Mucosa of descending colon (tissue), 3 donors: ENCODE measurements at places on chromosomes 6 and 20. TPM values are rescaled to one million over a fixed set of nuclear protein-coding genes. Genes with fewer than 3 reads are reported as not detected.

The LPA gene
- 0.22 TPM for total RNA-seq

The SAMD3 gene
- 1.7 TPM for total RNA-seq

The CD83 gene
- total RNA-seq, result 1.4 TPM

GRCh38 chr6:134103006-134103405 is 50.6 kb upstream of the SLC2A12 start:
- no peak for DNase-seq

DNA sequence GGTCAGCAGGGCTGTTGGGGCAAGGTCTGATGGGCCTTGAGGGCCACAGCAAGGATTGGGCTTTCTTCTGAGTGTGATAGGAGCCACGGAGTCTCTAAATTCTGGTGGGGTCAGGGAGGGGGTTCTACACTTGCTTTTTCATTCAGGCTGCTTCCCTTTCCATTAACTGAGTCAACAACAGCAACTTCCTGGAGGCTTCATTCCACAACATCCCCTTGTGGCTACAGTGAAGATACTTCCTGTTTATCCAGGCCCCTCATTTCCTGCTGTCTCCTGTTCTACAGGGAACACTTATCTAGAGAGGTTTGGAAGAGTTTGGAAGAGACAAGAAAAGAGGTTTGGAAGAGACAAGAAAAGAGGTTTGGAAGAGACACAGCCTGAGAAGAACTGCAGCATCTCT is 144.8 kb upstream of the ENPP5 start:
- no peak for DNase-seq

DNA sequence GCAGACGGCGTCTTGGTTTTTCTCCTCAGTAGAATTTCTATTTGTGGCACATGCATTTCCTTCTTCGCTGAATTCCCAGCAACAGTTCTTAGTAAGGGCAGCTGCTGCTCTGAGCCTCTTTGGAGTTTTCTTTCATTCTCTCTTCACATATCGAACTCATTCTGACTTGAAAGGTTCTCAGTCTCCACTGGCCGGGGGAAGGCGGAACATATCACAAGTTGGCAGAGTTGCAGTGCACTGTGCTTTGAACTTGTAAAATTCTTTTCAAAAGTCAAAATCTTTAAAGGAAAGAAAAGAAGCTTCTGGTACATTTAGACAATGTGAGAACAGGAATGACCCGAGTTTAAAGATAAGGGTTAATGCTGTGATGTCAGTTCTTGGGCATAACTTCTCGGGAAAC is 286.1 kb upstream of the MAP3K7 start:
- no peak for DNase-seq

GRCh38 chr6:105210932-105211531 is 31.2 kb upstream of the POPDC3 start:
- no peak for DNase-seq

DNA sequence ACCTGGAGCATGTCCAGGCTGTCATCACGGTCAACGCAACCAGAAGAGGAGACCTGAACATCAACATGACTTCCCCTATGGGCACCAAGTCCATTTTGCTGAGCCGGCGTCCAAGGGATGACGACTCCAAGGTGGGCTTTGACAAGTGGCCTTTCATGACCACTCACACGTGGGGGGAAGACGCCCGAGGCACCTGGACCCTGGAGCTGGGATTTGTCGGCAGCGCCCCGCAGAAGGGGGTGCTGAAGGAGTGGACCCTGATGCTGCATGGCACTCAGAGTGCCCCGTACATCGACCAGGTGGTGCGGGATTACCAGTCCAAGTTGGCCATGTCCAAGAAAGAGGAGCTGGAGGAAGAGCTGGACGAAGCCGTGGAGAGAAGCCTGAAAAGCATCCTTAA is 49.5 kb downstream of the BFSP1 start:
- no peak for DNase-seq

The HLA-DRB5 gene
- 50.3 TPM for total RNA-seq

The BTN1A1 gene
- not detected for total RNA-seq

DNA sequence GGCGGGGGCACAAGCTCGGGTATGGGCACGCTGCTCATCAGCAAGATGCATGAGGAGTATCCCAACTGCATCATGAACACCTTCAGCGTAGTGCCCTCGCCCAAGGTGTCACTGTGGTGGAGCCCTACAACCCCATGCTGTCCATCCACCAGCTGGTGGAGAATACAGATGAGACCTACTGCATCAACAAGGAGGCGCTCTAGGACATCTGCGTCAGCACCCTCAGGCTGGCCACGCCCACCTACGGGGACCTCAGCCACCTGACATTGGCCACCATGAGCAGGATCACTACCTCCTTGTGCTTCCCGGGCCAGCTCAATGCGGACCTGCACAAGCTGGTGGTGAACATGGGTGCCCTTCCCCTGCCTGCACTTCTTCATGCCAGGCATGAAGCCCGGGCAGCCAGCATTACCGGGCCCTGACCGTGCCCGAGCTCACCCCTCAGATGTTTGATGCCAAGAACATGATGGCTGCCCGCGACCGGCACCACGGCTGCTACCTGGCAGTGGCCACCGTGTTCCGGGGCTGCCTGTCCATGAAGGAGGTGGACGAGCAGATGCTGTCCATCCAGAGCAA is 12.8 kb downstream of the GABRR2 start:
- DNase-seq, result no peak

The CALHM6 gene
- total RNA-seq, result not detected

GRCh38 chr6:37548067-37548674 is 48.5 kb upstream of the CCDC167 start:
- no peak for DNase-seq

DNA sequence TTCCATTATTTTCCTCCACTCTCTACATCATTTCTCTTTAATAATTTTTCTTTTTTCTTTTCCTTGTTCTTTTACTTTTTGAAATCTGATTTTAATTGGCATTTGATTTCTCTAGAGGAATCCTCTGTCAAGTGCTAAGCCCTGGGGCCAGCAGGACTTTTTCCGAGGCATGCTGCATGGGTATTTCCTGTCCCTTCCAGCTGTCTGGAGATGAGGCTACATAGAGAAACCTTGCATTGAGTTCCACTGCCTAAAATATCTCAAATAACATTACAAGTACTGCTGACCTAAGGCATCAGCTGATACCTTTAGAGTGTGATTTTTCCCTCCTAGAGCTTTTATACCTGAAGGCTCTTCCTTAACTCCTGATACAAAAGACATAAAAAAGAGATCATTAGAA is 6.2 kb downstream of the RNF217 start:
- DNase-seq, result no peak

DNA sequence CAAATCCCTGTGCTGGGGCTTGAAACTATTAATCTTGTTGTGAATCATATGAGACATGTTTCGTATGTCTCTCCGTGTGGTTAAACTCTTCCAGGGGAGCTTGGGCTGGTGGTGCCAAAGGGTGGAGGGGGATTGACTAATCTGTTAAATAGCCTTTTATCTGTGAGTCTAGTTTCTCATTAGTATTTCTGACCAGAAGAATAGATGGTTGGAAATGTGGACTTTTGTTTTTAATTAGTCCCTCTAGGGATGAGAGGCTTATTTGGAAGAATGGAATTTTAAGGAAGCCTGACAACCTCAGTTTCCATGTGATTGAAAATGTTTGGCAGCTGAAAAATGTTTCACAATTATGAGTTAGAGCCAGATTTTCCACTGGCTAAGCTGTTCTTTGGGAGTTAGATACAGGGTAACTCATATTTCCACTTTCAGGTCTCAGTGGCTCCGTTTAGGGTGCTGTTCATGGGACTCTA is 117.3 kb downstream of the BCKDHB start:
- no peak for DNase-seq

DNA sequence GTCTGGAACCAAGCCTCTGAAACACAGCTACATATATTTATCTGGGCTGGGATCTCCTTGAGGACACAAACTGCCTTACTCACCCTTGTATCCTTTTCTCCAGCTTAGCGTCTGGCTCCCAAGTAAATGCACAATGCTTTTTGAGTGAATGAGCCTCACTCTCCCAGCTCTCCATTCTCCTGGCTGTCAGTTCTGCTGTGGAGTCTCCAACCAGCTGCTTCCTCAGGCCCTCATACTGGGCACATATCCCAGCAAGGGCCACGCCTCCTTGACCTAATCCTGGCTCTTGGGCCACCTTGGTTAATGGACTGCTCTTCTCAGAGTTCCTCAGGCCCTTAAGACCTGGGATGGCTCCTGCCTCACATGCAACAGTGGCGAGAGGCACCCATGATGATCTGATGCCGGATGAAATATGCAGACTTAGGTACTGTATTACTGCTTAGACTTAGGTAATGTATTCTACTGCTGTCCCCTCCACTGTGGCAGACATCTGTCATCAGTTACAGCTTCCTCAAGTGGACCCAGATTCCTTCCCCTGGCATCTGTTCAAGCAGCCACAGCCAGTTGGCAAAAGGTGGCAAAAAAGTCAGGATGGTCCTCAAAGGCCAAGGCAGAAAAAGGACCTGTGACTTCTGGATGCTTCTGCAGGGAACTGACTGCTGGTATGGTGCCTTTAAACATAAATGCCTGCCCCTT is 16.5 kb downstream of the SNHG17 start:
- no peak for DNase-seq

DNA sequence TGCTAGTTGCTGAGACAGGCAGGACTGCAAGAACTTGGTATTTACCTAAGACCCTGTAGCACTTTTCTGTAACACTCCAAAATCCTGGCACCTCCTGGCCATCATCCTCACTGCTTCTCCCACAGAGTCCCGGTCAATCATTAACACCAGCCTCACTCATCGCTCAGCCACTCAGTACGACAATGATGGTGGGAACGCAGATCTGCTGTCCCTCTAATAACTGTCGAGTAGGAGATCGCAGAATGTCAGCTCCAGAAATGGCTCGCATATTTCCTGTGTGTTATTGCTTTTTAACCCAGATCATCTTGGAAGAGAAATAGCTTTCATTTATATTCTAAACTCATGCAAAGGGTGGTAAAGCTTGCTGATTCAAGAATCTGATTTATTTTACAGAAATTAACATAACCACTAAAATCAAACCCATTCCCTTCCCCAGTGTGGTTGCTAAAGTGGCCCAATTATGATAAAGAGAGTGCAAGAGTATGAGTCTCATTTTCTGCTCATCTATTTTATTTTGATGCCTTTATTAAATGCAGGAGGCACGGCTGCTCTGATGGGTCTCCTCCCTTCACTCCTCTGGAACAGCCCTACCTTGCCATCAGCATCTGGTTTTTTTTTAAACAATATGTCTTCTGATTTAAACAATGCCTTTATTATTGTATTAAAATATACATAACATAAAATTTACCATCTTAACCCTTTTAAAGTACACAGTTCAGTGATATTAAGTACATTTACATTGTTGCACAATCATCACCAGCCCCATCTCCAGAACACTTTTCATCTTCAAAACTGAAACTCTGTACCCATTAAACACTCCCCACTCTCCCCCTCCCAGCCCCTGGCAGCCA is 28.3 kb upstream of the GGTLC1 start:
- DNase-seq, result no peak

DNA sequence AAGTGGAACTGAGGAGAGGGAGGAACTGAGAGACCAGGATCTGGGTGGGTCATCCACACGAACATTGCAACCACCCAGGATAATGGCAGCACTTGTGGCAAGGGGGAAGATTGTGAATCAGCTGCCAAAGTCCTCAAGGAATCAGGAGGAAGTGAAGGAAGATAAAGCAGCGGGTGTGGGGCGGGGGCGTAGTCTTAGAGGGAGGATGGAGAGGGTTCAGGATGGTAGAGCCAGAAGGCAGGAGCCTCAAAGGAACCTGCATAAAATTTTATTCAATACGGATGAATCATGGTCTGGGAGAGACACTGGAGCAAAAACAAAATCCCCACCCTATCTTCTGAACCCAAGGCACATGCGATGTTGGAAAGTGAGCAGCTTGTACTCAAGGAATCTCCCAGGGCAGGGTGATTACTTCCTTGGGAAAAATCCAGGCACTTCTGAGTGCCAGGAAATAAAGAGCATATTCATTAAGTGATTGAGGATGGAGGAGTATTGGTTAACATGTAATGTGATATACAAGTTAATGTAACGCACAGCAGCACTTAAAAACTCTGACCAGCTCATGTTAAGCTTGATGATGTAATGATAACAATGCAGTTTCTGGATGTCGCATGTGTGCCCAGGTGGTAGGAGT is 82.0 kb upstream of the B3GAT2 start:
- no peak for DNase-seq

DNA sequence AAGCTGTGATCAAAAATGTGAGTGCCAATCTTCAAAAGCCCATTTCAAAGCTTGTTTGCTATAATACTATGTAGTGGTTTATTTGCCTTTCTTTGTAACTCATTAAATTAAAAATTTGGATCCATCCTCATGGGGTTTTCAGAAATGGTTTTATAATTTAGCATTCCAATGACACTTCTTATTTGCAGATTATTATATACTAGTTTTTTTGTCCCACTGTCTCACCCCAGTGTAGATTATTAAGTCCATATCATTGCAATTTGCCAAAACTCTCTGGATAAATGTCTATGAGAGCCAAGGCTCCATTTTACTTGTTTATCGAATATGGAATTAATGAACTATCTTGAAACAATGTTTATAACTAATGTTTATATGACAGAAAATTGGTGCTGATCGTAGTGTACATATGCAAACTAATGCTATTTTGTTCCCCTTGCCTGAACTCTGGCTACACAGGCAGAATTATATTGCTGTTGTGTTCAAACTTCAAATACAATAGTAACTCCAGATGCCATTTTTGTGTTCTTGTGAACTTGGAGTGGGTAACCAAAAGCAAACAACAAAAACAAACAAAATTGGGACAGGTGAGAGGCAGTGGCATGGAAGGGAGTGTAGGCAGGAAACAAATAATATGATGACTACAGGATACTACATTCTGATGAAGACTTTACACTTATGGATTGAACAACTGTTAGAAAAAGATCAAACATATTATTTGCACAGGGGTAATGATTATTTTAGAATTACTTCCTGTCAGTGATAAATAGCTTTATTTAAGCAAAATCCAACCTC is 307.1 kb upstream of the FLRT3 start:
- DNase-seq, result no peak

DNA sequence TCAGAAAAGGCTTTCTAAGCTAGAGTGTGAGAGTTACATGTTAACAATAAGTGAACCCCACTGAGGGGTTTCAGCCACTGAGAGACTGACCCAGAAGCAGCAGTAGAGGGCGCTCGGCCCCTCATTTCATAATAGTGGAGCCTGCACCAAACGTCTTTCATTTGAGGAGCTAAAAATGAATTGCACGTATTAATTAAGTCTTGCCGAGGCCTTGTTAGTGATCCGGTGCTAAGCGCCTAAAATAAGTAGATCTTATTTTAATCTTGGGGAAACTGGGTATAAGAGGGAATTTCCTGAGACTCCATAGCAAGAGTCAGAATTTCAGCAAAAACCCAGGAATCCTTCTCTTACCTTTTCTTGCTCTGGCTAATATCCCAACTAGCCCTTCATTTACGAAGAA is 209.7 kb downstream of the FARS2 start:
- peak; percentile 77 for DNase-seq
